ENCODE measurements at places on chromosomes 5 and 9.

DNA sequence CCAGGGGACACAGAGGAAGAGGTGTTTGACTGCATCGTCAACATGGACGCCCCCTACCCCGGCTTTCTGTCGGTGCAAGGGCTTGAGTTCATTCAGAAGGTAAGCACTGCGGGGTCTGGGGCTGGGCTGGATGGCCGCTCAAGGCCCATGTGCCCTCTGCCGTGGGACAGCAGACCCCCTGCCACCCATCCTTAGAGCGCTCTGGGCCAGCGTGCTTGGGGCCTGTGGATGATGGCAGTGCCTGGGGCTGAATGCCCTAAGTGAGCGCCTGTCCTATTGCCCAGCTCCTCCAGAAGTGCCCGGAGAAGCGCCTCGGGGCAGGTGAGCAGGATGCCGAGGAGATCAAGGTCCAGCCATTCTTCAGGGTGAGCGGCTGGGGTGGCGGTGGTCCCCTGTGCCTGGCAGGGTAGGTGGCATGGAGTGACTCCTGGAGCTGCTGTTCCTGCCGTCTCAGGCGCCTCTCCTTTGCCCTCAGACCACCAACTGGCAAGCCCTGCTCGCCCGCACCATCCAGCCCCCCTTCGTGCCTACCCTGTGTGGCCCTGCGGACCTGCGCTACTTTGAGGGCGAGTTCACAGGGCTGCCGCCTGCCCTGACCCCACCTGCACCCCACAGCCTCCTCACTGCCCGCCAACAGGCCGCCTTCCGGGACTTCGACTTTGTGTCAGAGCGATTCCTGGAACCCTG lies 3.9 kb downstream of the ZDHHC12 start:
- DNase-seq = no peak

DNA sequence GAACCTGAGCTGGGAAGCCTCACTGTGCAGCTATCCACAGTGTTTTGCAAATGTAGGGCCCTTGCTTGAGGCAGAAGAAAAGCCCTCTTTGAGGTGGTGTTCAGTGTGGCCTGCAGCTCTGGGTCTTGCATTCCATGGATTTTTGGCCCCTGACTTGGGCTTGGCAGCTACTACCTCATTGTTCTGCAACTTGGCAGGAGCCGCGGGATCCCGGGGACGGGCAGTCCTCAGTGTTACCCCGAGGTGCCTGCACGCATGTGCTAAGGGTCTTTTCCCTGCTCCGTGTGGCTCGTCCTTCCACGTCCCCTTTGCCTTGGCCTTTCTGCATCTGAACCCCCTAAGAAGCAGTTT lies 39.8 kb downstream of the NEK6 start:
- no peak for DNase-seq

DNA sequence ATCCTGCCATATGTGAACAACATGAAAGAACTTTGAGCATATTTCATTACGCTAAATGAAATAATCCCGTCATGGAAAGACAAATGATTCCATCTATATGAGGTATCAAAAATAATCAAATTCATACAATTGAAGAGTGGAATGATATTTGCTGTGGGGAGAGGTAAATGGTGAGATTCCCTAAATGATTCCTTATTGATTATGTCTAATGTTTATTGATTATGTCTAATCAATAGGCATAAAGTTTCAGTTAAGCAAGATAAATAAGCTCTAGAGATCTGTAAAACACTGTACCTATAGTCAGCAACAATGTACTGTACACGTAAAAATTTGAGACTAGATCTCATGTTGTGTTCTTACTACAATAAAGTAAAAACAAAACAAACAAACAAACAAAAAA lies 85.4 kb upstream of the MEGF10 start:
- DNase-seq = no peak

DNA sequence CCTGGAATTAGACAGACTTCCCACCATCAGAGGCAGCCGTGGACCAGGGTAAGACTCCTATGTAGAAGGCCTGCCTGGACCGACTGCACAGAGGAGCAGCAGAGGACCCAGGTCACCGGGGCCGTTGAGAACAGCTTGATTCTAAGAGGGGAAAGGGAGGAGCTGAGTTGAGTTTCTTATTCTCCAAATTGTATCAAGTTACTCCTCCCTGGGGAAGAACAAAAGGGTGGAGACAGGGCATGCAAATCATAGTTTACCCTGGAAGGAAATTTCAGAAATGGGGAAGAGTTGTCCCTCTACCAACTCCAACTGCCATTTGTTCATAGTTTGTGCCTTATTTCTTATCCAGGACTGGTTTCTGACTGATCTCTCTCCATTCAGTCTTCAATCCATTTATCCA lies 20.9 kb upstream of the SLC31A2 start:
- no peak for DNase-seq

GRCh38 chr9:81529556-81530193 lies 159.7 kb downstream of the TLE1 start:
- DNase-seq = no peak

GRCh38 chr9:89185980-89186379 lies 7.4 kb upstream of the SHC3 start:
- DNase-seq = no peak

Measured in activated T-helper 1 cell treated with Interleukin-2 at 50 U/mL for 16 hours (primary cell).